Hematopoietic multipotent progenitor cell treated with erythropoietin and hydrocortisone succinate and interleukin-3 and kit ligand, for 8 days (in vitro differentiated cells): ENCODE measurements at places on chromosomes 3 and 15.

DNA sequence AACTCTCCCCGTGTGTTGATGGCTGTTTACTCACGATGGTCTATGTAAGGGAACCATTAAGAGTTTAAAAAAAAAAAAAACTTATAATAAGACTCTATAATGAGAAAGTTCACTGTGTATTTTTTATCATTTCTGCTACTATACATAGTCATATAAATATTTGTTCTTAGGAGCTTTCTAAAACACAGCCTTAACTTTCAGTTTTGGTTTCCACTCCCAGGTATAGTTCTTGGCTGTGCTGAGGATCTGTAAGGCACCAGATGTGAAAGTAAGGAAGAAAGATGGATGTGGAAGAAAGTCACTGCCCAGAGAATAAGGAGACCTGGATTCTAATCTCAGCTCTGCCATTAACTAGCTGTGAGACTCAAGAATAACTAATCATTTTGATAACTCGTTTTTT lies 101.9 kb upstream of the THBS1 start:
- DNase-seq = no peak

DNA sequence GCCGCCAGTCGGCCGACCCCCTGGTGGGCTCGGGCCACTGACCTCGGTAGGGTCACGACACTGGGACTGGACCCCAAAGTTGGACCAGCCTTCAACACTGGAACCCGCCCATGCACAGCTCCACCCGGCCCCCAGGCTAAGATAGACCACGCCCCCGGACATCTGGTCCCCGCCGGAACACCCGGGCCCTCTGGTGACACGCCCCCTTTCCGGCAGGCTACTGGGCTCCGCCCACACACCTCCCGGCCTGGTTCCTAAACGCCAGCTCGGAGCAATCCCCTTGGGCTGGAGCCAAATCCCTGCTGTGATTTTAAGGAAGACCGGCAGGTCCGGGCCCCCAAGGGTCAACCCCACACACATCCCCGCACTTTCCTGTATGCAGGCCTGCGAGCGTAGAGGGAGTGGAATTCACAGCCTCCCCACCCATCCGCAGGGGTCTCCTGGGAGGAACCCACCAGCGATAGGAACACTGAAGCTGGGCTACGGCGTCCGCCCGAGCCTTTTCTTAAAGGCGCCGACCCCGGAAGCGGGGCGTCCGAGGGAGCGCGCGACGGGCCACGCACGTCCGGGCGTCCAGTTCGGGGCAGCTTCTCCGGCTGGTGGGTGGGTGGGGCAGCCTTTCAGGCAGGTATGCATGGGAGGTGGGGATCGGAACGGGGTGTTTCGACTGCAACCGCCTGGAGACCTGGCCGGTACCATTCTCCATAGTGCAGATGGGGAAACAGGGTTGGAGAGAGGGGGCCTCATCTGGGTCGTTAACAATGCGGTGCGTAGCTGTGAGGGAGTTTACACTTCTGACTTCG lies at the start of gene HEMK1:
TSS of gene HEMK1 (plus strand) at position 576 of the 803 bp plus-strand sequence. CDS start 1,583 bp downstream, outside the sequence.
- peak; percentile 94 for DNase-seq

DNA sequence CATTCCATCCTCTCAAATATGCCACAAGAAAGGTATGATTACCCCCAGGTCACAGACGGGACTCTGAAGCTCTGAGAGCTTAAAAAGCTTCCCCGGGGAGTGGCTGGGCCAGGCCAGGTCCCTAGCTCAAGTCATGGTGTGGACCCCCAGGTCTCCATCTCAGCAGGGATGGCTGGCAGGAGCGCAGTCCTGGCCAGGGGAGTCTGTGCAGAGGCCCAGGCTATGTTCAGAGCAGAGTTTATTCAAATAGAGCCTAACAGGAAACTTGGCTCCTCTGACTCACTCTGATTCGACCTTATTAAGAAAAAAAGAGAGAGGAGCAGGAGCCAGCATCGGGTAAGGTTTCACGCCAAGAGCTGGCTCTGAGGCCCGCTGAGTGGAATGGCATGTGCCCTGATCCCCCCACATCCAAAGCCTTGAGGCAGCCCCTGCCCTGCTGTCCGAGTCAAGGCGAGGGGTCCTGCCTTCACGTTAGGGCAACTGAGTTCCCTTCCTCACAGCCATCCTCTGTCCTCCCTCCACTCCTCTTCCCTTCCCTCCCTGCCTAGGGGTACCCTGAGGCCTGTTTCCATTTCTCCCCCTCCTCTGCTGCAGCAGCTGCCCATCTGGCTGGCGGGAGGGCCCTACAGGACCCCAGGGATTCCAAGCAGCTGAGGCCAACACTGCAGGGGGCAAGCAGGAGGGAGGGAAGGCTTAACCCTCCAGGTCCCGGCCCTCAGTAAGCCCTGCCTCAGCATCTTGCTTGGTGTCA lies 1.9 kb upstream of the LOXL1 start:
- no peak for DNase-seq

DNA sequence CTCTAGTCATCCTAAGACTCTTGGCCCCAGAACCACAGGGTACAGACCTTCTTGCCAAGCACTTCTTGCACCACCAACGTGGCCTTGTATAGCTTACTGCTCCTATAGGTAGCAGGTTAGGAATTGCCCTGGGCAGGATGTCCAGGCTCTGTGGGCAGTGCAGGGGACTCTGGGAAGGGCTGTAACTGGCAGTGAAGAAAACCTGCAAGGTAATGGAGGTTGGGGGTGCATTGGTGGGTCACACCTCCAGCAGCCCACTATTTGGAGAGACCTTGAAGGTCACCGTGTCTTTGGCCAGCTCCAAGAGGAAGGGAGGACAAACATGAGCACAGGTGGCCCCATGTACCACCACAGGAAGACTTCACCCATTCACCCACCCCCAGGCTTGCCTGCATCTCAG lies 21.3 kb upstream of the XYLB start:
- no peak for DNase-seq

DNA sequence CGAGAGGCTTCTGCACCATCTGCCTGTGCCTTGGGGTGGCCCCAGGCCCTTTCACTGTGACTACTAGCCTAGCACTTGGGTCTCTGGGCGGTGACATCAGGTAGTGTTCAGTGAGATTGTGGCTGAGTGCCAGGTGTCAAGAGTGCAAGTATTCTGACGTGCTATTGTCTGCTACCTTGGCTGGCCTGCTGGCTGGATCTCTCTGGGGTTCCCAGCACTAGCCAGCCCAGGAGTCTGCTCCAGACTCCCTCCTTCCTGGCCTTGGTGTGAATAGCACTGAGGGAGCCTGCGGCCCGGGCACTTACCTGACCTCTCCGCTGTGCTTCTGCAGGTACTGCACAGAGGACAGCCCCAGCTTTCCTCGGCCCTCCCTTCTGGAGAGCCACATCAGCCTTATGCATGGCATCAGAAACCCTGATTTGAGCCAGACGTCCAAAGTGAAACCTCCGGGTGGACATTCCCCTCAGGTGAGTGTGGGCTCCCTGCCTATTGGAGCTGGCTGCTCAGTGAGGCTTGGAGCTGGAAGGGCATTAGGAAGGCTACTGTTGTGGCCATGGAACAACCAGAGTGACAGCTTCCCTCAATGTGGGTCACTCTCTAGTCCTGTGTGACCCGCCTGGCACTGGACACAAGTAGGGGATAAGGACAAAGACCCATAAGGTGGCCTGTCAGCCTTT lies 17.5 kb upstream of the ALPK3 start:
- DNase-seq = no peak

GRCh38 chr3:106485802-106486201 lies 617.0 kb upstream of the CBLB start:
- DNase-seq = no peak

DNA sequence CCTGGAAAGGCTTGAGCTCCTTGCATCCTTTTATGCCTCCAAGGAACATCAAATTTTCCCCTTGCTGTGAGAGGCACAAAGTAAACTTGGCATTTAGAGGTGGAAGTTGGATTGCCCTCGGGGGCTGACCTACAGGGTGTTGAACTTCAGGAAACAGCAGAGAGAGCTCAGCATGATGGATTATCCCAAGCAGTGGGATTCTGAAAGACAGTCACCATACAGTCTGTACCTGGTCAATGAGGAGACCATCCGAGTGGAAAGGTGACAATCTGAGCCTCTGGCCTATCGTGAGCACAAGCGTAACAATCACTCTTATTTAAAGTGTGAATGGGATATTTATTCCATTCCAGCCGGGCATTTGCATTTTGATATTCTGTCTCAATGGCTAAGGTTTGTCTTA lies 105.6 kb upstream of the NECTIN3 start:
- DNase-seq = no peak

DNA sequence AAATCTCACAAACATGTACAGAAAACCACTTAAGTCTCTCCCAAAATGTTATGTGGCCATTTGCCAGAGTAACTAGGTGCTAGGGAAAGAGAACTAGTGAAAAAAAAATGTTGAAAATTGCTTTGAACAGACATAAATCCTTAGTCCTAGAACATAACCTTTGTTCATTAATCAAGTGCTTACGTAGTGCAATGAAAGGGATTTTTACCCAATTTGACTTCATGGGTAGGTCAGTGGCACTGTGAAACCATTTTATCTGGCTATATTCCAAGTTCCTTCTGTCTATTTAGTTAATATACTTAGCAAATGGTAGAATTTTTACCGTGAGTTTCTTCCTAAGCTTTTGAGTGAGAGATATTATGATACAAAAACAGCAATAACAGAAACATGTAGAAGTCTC lies 209.4 kb downstream of the DIPK2A start:
- DNase-seq = no peak

- DNase-seq = no peak
Observed at GRCh38 chr15:71635735-71636134, 174.6 kb upstream of the NR2E3 start.

GRCh38 chr3:24496529-24497482 lies 2.2 kb upstream of the THRB start:
- peak; percentile 85 for DNase-seq

GRCh38 chr3:184757022-184757651 lies 45.3 kb upstream of the MAGEF1 start:
- no peak for DNase-seq

- no peak for DNase-seq
Observed at GRCh38 chr3:133368371-133369067, 31.3 kb upstream of the BFSP2 start.

DNA sequence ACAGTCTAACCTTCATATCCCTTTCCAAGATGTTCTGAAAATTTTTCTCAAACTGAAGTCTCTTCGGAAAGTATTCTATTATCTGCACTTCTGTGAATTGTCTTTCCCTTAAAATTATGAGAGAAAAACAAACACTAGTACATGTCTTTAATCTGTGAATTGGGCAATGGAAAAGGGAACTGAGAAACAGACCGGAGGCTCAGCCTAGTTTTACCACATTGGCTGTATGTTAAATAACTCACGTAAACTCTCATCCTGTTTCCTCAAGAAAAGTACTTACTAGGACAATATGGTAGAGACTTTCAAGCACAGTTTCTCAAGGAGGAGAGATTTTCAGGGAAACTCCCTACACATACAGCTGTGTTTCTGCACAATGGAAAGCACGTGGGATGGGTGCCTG lies 982.2 kb upstream of the SEMA6D start:
- no peak for DNase-seq

DNA sequence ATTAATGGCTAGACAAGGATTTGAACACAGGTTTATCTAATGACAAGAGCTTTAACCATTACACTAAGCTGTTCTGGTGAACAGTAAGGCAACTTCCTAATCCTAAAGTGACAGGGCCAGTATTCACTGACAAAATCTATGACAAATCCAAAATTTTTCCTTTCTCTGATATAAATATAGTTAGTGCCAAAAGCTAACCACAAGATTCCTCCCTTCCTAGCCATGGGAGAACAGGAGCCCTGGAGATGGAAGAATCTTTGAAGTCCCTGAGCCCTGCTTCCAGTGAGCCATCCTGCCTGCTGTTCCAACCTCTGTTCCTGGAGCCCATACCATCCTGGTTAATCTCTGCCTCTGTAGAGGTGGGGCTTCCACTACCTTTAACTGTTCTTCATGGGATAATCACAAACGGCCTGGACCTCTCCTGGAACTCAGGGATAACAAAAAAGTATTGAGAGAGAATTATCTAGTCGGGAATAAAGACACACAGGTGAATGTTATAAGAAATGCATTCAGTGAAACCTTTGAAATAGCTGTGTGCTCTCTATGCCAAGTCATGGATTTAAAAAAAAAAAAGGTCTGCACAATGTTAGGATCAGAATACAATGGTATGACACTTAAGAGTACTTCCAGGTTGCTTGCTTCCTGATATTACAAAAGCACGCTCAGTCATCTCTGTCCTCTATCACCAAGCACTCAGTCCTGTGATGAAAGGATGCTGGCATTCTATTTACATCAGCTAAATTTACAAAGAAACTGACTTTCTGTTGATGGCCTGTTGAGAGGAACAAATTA lies 235.8 kb downstream of the SUCLG2 start:
- no peak for DNase-seq

DNA sequence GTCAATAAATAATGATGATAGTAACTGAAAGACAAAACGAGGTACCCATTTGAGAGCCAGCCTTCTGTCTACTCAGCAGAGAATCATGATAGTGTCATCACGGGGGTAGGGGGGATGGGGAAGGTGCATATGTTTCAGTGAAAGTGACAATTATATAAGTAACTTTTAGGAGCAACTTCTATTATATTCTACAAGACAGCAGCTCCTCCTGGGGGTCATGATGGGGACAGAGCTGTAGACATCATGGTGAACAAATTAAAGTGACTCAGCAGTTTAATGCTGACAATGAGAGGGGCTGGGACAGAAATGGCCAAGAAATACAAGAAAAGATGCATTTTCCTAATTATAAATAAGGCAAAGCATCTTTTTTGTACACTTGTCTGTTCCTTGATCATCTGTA lies 11.8 kb downstream of the CAPN3 start:
- DNase-seq = peak; percentile 50

DNA sequence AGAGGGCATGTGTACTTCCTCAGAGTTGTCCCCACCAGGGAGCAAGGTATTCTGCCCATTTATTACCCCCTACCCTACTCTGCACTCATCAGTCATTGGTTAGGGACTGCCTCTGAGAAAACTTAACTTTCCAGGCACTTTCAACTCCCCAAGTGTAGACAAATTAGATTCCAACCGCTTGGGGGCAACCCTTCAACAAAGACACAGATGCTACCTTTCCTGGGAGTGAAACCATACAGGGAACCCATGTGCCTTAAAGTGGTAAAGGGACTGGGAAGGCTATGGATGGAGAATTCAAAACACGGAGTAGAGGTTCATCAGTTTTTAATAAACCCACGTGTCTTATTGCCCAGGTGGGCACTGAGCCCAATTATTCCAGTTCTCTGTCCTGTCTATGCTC lies 19.4 kb upstream of the UBE2E2 start:
- DNase-seq = no peak

DNA sequence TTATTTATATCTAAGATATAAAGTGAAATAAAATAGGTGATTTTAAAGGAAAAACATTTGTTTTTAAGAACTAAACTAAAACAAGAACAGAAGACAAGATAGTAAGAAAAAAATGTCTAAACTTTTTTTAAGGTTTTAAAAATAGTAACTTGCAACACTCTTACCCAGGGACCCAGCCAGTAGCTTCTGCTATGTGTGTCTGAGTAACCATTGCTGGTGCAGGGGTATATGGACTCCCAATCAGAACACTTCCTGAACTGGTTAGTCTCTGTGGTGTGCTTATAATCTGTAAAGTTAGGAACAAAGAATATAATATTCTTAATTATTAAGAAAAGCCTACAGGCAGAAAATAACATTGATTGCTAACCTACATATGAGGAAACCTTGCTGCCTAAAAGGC lies 118.4 kb downstream of the ATP1B3 start:
- DNase-seq = no peak
